ENCODE measurements at places on chromosomes 7 and 10.

GRCh38 chr7:17530741-17531421 lies 232.4 kb downstream of the AHR start:
- no peak for DNase-seq

- no peak for DNase-seq
Observed at GRCh38 chr7:136687693-136688322, 180.6 kb upstream of the CHRM2 start.

- DNase-seq = peak; percentile 84
Observed at GRCh38 chr10:73772281-73773151, 9.3 kb upstream of the CHCHD1 start.

DNA sequence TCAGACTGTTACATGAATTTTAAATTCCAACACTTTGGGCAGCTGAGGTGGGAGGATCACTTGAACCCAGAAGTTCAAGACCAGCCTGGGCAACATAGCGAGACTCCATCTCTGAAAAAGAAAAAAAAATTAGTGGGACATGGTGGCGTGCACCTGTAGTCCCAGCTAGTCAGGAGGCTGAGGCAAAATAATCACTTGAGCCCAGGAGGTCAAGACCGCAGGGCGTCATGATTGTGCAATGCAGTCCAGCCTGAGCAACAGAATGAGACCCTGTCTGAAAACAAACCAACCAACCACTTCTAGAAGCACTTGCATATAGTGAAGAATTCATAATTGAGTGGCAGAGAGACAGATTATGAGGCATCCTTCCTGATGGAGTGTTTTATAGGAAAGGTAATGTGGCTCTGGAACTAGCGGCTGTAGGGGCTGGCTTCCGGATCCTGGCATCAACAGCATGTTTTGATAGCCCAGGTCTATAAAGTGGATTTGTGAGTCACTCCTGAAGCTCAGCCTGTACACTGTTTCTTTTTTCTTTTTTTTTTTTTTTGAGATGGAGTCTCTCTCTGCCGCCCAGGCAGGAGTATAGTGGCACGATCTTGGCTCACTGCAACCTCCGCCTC lies 40.3 kb upstream of the RSBN1L start:
- DNase-seq = no peak

- no peak for DNase-seq
Observed at GRCh38 chr7:7323352-7323751, 141.0 kb downstream of the C1GALT1 start.

GRCh38 chr7:33062023-33062781 lies at the start of gene NT5C3A:
Gene NT5C3A (minus strand): TSS chr7:33062776. CDS start chr7:33062705, 71 bp downstream.
- DNase-seq = no peak
